ENCODE measurements at places on chromosomes 6 and 20.

DNA sequence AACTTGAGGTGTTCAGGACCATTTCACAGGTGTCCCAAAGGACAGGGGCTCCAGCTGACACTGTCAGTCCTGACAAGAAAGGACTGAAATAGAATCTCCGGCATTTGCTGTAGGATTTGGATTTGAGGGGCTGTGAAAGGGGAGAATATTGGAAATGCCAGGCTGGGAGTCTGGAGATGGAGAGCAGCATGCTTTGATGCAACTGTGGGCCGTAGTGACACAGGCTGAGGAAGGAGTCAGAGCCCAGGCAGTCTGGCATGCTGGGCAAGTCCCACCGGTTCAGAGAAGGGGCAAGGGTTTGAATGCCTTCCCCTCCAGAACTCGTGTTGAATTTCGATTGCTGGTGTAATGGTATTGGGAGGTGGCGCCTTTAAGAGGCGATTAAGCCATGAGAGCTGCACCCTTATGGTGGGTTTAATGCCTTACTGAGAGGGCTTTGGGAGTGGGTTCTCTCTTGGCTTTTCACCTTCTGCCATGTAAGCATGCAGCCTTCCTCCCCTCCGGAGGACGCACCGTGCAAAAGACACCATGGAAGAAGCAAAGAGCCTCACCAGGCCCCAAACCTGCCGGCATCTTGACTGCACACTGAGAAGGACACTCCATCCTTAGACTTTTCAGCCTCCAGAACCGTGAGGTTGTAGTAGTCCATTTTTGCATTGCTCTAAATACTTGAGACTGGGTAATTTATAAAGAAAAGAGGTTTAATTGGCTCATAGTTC is 9.4 kb upstream of the PYGB start:
- no peak for DNase-seq

DNA sequence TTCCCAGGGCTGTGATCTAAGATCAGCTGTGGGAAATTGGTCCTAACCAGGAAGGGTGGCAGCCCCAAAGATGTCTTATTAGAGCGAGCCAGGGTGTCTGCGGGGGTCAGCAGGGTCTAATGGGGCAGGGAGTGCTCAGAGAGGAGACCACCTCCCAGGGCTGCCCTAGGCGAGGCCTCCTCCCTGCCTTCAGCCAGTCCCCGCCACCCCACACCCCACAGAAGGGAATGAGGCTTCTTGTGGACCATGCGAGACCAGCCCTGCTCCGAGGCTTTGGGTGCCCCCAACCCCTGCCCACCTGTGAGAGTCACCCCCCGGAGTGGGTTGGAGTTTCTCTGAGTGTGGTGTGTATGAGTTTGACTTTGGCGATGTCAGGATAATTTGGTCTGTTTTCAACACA is 37.8 kb downstream of the SYNJ2 start:
- no peak for DNase-seq

DNA sequence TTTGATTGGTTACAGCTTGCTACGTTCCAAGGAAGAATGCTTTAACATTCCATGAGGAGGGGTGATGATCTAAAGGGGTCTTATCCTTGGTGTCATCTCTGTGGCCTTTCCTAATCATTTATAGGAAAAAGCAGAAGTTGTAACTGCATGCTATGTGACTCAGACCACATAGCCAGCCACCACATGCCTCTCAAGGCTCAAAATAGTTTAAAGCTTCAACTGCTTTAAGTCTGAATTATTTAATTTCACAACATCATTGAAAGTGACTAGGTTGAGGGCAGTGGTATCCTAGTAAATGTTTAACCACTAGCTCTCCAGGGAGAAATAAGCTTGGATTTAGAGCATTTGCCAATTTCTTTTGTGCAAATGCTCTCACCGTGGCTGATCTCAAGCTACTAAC is 29.7 kb downstream of the MC3R start:
- no peak for DNase-seq

GRCh38 chr6:105363100-105363754 is 39.7 kb downstream of the PREP start:
- DNase-seq, result no peak
